ENCODE measurements at places on chromosomes 7 and 10. TPM values are rescaled to one million over a fixed set of nuclear protein-coding genes. Genes with fewer than 3 reads are reported as not detected.

ANKRD61 gene
- polyA plus RNA-seq = 1.9 TPM

PDLIM1 gene
- polyA plus RNA-seq = 286 TPM

ENKUR gene
- 0.14 TPM for polyA plus RNA-seq

ABCA13 gene
- polyA plus RNA-seq = not detected

FKBP6 gene
- not detected for polyA plus RNA-seq

DNA2 gene
- 3.4 TPM for polyA plus RNA-seq

DNA sequence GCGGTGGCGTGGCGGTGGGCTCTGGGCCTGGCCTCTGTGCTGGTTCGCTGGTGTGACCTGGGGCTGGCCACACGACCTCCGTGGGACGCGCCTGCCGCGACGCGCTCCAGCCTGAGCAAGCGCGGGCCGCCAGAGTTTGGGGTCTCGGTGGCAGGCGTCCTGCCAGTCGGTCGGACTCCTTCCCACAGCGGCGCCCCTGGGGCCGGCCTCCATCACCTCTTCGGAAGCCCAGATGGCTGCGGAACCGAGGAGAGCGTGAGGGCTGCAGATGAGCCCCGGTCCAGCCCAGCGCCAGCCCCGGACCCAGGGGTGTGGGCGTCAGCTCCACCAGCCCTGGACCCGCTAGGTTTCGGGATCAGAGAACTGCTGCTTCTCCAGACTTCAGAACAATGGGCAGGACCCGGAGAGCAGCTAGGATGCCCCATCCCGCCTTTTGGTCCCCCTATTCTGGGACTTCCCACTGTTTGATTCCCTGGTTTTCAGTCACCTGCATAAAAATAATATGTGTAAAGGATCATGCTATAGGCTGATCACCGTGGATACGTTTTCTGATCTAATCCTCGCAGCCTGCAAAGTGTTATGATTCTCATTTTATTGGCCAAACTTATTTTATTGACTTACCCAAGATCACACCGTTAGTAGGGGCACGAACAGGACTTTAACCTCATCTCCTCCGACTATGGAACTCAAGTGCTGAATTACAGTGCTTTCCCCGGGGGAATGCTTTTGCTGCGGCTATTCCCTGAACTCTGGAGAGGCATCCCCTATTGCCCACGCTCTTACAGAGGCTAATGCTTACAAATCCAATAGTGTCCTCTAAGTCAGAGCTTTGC, 2.8 kb downstream of the CYP26C1 start:
- peaks cover 100% of the 10 kb centered on the region for H3K27me3 ChIP-seq
- H3K4me3 ChIP-seq = peak overlapping the region; percentile 19
- DNase-seq = no peak
- H3K36me3 ChIP-seq = no peaks in the 10 kb centered on the region
- H3K4me1 ChIP-seq = peaks cover 4% of the 10 kb centered on the region

DNA sequence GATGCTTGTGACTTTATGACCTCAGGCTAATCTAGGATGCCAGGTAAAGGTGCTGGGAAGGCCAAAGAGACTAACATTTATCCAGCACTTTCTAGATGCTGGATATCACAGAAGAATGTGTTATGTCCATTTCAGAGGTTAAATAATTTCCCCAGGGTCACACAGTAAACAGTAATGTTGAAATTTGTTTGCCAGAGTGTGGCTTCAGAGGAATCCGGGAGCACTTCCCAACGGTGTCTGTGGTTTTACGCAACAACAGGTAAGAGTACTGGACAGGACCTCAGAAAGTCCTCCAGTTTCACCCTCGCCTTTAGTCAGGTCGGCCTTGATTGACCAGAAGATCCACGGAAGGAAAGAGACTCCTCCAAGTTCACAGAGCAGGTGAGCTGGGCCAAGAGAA, 1.7 kb downstream of the SHTN1 start:
- no peaks in the 10 kb centered on the region for H3K36me3 ChIP-seq
- H3K4me1 ChIP-seq = no peaks in the 10 kb centered on the region
- no peak overlapping the region for H3K4me3 ChIP-seq
- DNase-seq = no peak
- H3K27me3 ChIP-seq = no peaks in the 10 kb centered on the region

GRCh38 chr10:28410420-28411135, 107.7 kb upstream of the MPP7 start:
- peaks cover 4% of the 10 kb centered on the region for H3K27me3 ChIP-seq
- no peak for DNase-seq
- H3K36me3 ChIP-seq = no peaks in the 10 kb centered on the region
- no peaks in the 10 kb centered on the region for H3K4me1 ChIP-seq
- no peak overlapping the region for H3K27ac ChIP-seq

DNA sequence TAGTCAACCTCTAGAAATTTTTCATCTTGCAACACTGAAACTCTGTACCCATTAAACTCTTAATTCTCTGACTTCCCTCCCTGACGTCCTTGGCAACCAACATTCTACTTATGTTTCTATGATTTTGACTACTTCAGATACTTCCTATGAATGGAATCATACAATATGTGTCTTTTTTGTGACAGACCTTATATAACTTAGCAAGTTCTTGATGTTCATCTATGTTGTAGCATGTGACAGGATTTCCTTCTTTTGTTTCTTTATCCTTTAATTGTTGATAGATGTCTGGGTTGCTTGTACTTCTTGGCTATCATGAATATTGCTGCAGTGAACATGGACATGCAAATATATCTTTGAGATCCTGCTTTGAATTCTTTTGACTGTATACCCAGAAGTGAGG, 240.8 kb downstream of the ADK start:
- H3K36me3 ChIP-seq = no peaks in the 10 kb centered on the region
- H3K27me3 ChIP-seq = no peaks in the 10 kb centered on the region
- H3K4me1 ChIP-seq = no peaks in the 10 kb centered on the region
- H3K27ac ChIP-seq = no peak overlapping the region
- no peak for DNase-seq

- H3K4me1 ChIP-seq = no peaks in the 10 kb centered on the region
- H3K36me3 ChIP-seq = no peaks in the 10 kb centered on the region
- DNase-seq = no peak
- no peak overlapping the region for H3K4me3 ChIP-seq
- H3K27ac ChIP-seq = no peak overlapping the region
Observed at GRCh38 chr10:126910196-126910595, 5.0 kb downstream of the DOCK1 start.

GRCh38 chr10:96367470-96367869, 8.7 kb upstream of the OPALIN start:
- DNase-seq = no peak
- H3K36me3 ChIP-seq = no peaks in the 10 kb centered on the region
- H3K27me3 ChIP-seq = no peaks in the 10 kb centered on the region
- no peak overlapping the region for H3K4me3 ChIP-seq
- H3K4me1 ChIP-seq = no peaks in the 10 kb centered on the region
- H3K27ac ChIP-seq = no peak overlapping the region

DNA sequence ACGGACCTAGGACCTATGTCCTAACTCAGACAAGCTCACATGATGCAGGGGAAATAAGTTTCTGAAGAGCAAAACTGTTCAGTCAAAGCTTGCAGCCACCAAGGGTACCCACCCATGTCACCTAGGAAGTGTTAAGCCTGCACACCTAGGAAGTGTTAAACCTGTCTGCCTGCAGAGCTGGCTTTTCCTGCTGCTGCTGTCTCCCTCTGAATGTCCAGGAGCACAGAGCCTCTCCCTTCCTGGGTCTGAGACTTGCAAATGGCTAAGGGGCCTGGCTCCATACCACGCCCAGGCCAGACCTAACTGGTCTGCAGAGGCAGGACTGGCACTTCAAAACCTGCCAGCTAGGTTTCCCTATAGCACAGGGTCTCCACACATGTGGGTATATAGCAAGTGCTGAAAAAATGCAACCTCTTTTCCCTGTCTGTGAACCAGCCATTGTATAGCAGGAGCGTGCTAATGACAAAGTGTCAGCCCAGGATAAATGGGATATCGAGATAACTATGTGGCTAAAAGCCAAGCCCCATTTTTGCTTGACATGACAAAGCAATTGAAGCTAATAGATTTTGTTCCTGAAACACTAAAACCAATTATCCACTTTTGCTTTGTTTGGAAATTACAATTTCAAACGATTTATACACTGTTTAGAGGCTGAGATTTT, 1.5 kb downstream of the GDF2 start:
- H3K27me3 ChIP-seq = no peaks in the 10 kb centered on the region
- peak overlapping the region; percentile 24 for H3K27ac ChIP-seq
- H3K36me3 ChIP-seq = no peaks in the 10 kb centered on the region
- peak; percentile 46 for DNase-seq
- no peak overlapping the region for H3K4me3 ChIP-seq
- H3K4me1 ChIP-seq = peaks cover 51% of the 10 kb centered on the region

GRCh38 chr7:15720849-15721471, 34.5 kb upstream of the MEOX2 start:
- H3K36me3 ChIP-seq = no peaks in the 10 kb centered on the region
- no peaks in the 10 kb centered on the region for H3K27me3 ChIP-seq
- no peak overlapping the region for H3K4me3 ChIP-seq
- no peak overlapping the region for H3K27ac ChIP-seq
- peaks cover 6% of the 10 kb centered on the region for H3K4me1 ChIP-seq

- no peak overlapping the region for H3K27ac ChIP-seq
- H3K36me3 ChIP-seq = no peaks in the 10 kb centered on the region
- peak; percentile 55 for DNase-seq
- H3K4me1 ChIP-seq = no peaks in the 10 kb centered on the region
Observed at GRCh38 chr10:50373821-50374501, 122.6 kb upstream of the ASAH2 start.

DNA sequence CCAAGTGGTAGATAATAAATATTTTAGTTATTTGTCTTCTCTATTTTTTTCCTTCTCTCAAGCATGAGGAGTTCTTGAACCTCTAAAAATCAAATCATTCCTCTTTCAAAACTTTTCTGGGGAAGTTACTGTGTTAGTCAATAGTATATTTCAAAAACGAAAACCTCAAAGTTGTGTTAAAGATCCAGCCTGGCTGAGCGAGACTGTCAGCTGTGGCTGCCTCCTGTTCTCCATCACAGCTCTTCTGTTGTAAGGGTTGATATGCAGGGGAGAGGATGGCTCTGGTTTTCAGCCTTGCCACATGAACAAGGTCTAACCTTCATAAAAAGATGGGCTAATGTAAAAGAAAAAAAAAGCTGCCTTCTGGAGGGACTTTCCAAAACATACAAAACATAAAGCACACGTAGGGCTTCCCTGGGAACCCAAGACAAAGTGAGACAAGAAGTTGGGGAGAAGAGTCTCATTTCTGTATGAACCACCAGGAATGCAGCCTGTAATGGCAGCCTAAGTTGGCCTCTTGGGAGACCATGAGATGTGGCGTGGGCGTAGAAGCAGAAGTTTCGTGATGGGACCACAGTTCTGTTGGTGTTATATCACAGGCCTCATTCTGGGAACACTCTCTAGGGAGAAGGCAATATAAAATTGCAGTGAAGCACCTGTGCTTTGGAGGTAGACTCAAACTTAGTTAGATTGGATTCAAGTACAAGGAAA, 77.9 kb upstream of the FHIP2A start:
- no peaks in the 10 kb centered on the region for H3K36me3 ChIP-seq
- H3K4me1 ChIP-seq = peaks cover 15% of the 10 kb centered on the region
- no peak for DNase-seq

GRCh38 chr10:34249634-34250033, 565.5 kb downstream of the PARD3 start:
- H3K27me3 ChIP-seq = no peaks in the 10 kb centered on the region
- DNase-seq = no peak
- no peak overlapping the region for H3K4me3 ChIP-seq

DNA sequence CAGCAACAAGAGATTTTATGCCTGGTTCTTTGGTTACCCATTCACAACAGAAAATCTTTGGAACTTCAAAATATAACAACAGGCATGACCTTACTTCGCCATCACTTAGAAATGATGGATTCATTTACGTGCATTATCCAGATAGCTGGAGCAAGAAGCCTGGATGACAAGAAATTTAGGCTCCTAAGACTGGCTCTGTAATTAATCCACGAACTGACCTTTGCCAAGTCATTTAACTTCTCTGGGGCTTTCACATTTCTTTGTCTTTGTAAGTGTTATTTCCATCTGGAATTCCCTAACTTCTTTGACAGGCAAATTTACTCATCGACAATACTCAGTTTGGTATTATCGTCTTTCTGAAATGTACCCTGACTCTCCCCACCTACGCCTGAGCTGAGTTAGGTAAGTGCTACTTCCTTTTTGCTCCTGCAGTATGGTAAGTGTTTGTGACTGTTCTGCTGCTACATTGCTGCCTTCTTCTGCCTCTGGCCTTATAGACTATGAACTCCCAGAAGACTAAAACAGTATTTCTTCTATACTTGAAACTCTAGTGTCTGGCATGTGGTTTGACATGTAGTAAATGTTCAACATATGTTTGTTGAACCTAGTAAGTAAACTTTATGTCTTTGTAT, 5.5 kb upstream of the MDFIC start:
- H3K27ac ChIP-seq = no peak overlapping the region
- H3K27me3 ChIP-seq = no peaks in the 10 kb centered on the region
- DNase-seq = no peak
- H3K4me3 ChIP-seq = no peak overlapping the region

- no peak overlapping the region for H3K27ac ChIP-seq
- no peak for DNase-seq
- peaks cover 10% of the 10 kb centered on the region for H3K4me1 ChIP-seq
- H3K4me3 ChIP-seq = no peak overlapping the region
- H3K27me3 ChIP-seq = no peaks in the 10 kb centered on the region
Observed at GRCh38 chr7:80521809-80522208, 9.9 kb upstream of the GNAT3 start.

- H3K4me1 ChIP-seq = peaks cover 25% of the 10 kb centered on the region
- H3K27ac ChIP-seq = no peak overlapping the region
- H3K36me3 ChIP-seq = peaks cover 36% of the 10 kb centered on the region
- H3K4me3 ChIP-seq = no peak overlapping the region
- DNase-seq = no peak
- H3K27me3 ChIP-seq = no peaks in the 10 kb centered on the region
Observed at GRCh38 chr7:151243408-151244195, 4.9 kb downstream of the SMARCD3 start.

GRCh38 chr7:91767820-91768219, 112.7 kb downstream of the MTERF1 start:
- DNase-seq = no peak

DNA sequence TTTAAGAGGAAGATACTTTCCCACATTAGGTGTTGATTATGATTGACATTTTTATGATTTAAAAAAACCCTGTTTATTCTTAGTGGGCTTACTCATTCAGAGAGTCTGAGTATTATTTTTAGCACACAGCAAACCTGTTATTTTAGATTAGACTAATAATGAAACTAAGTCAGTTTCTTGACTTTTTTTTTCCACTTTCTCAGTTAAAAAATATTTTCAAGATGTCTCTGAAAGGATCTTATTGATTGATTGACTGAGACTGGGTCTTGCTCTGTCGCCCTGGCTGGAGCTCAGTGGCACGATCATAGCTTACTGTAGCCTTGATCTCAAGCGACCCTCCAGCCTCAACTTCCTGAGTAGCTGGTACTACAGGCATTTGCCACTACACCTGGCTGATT, 20.4 kb upstream of the INPP5F start:
- no peak overlapping the region for H3K4me3 ChIP-seq
- no peaks in the 10 kb centered on the region for H3K4me1 ChIP-seq
- H3K36me3 ChIP-seq = no peaks in the 10 kb centered on the region
- H3K27ac ChIP-seq = no peak overlapping the region
- no peaks in the 10 kb centered on the region for H3K27me3 ChIP-seq
- no peak for DNase-seq
